HS-5 (cell line): ENCODE measurements at places on chromosomes 2 and 18.

- DNase-seq: peak; percentile 70
Measured at GRCh38 chr2:103789381-103790095, 1027.7 kb downstream of the TMEM182 start.

DNA sequence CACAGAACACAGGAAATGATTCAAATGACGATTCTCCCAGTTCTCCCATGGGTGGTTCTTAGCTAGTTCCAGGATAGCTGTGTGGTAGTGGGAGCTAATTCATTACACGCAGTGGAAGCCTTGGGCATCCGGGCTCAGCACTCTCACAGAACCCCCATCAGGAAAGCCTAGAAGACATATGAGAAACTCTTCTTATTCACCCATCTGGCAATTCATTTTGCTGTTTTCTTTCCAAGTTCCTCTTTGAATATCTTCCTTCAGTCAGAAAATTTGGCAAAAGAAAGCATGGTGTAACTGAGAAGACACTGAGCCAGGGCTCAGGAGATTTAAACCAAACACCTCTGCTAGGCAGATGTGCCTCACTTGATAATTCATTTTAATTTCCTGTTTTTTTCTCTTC, 85.2 kb upstream of the FN1 start:
- DNase-seq: no peak

- DNase-seq: no peak
Measured at GRCh38 chr2:176118601-176119339, 2.2 kb downstream of the HOXD10 start.

- DNase-seq: no peak
Measured at GRCh38 chr2:30968660-30969397, 161.6 kb upstream of the CAPN13 start.

GRCh38 chr18:7766346-7766745, 199.2 kb downstream of the PTPRM start:
- DNase-seq: no peak

- no peak for DNase-seq
Measured at GRCh38 chr2:138730497-138731030, 49.6 kb downstream of the NXPH2 start.

DNA sequence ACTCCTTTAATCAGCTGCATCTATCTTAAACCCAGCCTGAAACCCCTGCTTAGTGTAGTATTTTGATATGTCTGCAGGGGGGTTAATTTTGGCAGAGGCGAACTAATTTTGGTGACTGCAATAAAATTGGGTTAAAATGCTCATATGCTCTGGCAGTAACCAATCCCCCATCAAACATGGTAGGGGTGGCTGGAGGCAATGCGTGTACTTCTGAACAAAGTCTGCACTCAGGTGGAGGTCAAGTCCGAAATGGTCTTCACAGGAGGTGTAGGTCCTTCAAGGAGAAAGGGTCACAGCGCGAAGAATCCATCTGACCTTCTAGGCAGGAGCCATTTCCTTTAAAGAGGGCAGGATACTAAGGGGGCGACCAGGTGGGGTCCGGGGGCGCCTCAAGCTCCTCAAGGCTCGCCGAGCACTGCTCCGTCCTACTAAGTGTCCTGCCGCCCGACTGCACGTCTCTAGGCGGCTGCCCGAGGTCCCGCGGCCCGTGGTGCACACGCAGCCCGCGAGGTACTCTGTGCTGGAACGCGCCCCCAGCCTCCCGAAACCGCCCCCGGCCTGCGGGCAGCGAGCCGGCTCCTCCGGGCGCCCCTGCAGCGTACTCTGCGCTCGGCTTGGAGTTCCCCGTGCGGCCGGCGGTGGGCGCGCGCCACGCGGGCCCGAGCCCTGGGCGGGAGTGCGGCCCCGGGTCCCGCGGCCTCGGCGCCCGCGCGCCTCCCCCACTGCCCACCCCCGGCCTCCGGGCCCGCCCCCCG, 1.7 kb upstream of the LDLRAD4 start:
- DNase-seq: no peak

DNA sequence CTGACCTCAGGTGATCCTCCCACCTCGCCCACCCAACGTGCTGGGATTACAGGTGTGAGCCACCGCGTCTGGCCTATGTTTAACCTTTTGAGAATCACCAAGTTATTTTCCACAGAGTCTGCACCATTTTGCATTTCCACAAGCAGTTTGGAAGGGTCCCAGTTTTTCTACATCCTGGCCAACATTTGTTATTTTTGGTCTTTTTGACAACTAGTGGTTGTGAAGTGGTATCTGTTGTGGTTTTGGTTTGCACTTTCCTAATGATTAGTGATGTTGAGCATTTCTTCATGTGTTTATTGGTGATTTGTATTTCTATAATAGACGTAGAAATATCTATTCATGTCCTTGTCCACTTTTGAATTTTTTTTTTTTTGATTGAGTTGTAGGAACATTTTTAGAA, 67.9 kb downstream of the BIRC6 start:
- DNase-seq: no peak

DNA sequence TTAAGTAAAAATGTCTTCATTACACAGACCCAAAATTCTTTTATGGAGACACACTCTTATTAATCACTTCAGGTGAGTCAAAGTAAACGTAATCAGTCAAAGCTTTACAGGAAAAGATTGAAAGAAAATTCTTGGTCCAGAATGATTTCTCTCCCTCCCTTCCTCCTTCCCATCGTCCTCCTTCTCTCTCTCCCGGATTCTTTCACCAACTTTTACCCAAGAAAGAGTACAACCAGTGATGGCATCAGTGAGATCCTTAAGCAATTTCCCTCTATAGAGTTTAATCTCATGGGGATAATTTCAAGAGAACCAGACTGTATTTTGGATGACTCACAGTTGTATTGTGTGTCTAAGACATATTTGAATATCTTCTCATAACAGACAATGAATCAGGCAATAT, 258.1 kb downstream of the ALK start:
- peak; percentile 71 for DNase-seq

- DNase-seq: no peak
Measured at GRCh38 chr2:230946429-230947234, 21.6 kb upstream of the GPR55 start.

GRCh38 chr2:24285484-24286152, 74.7 kb downstream of the ITSN2 start:
- DNase-seq: no peak

DNA sequence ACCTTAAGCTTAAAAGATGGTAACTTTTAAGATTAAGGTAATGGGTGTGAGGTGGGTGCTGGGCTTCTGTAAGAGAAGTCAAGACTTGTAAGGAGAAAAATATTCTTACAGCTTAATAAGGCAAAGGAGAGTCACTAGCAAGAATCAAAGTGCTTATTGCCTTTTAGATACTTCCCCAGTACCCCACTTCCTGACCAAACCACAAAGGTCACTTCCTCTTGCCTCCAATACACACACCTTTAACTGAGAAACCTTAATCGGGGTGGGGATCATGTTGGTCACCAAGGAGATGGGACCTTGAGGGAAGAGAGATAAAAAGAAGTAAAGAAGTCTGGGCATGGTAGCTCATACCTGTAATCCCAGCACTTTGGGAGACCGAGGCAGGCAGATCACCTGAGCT, 10.6 kb upstream of the ATG16L1 start:
- no peak for DNase-seq

- DNase-seq: no peak
Measured at GRCh38 chr2:15919716-15920434, 20.5 kb upstream of the MYCN start.

- DNase-seq: no peak
Measured at GRCh38 chr18:69897397-69898108, 50.1 kb downstream of the CD226 start.

DNA sequence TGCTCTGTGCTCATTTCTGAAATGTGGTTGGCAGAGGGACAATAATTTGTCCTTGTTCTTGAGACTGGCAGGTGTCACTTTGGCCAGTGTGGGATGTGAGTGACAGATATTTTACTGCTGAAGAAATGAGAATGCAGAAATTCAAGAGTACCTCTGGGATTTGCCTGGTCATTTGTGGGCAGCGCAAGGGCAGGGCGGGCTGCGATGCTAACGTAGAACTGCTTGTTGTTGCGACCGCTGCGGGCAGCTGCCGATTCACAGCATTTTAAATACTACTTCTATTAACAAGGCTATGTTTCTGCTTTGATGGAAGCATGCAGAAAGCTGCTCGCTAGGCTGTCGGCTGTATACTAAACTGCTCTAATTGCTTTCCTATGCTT, 268.6 kb downstream of the FIGN start:
- no peak for DNase-seq

DNA sequence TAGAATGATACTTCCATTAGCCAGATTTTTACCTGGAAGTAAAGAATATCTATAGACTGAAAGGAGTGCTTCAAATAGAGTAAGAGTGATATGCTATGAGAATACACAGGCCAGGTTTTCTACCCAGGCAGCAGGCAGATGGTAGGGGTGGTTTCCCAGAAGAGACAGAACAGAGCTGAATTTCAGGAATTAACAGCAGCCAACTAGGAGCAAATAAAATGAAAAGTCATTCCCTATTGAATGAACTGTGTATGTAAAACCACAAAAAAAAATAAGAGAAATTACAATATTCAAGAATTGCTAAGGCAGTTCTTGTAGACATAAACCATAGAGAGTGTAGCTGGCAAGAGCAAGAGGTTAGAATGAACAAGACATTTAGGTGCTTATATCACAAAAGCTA, 336.8 kb downstream of the KCNJ3 start:
- no peak for DNase-seq

DNA sequence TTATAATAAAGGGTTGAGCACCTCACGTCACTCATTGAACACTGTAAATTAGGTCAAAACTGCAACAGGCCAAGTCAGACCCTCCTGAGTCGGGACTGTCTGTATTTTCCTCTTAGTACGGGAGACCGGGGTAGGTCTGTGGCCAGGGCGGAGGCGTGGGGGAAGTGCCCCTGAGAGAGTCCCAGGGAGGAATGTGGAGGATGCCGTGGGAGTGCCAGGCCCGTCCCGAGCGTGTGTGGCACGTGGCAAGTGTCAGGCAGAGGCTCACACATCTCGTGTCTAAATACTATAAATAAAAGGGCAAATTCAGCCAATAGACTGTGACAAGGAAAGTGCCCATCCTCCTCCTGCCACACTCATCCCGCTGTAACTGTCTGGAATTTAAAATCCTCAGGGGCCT, 6.3 kb upstream of the HDAC4 start:
- no peak for DNase-seq

DNA sequence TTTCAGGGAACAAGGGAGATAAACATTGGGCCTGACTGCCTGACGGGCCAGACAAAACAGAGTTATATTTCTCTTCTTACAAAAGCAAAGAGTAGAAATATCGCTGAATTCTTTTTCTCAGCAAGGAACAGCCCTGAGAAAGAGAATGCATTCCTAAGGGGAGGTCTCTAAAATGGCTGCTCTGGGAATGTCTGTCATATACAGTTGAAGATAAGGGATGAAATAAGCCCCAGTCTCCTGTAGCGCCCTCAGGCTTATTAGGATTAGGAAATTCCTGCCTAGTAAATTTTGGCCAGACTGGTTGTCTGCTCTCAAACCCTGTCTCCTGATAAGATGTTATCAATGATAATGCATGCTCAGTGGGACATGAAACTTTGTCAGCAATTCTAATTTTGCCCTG, 134.9 kb upstream of the CNTNAP5 start:
- no peak for DNase-seq

DNA sequence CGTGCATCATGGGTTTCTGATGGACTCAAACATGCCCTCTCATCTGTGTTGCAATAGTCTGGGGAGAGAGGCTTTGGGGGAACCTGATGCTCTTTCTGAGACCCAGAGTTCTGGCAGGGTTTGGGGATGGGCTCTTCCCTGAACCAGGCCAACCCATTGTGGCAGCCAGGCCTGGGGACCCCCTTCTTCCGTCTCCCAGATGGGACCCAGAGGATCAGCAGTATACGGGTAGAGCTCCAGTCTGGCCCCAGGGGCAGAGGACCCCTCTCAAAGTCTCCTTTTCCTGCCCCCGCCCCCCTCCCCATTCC, 333.7 kb downstream of the DYSF start:
- DNase-seq: no peak

GRCh38 chr18:5918205-5918858, 23.0 kb upstream of the TMEM200C start:
- no peak for DNase-seq

DNA sequence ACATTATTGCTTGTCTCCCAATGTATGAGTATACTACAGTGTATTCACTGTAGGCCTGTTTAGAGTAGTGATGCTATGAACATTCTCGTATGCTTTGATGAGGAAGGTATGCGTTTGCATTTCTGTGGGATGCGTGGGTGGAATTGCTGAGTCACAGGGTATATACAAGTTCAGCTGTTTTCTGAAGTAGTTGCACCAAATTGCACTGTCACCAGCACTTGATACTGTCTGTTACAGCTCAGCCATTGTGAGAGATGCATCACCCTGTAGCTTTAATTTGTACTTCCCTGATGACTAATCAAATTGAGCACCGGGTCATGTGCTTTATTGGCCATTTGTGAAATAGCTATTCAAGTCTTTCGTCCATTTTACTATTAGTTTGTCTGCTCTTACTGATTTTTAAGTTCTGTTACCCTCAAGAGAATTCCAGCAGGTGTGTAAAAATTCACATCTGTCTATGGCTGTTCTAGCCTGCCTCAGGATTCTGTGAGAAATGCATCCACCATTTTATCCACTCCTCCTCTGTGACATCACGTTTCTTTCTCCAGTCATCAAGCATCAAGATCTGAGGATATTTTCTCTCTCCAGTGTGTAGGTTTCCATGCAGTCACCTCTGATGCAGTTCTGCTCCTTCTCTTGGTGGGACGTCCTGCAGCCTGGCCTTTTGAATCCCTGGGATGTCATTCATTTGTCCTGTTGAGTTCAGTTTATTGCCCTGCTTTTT, 72.5 kb downstream of the DGKD start:
- peak; percentile 94 for DNase-seq

- no peak for DNase-seq
Measured at GRCh38 chr18:36328385-36328858, 30.9 kb downstream of the FHOD3 start.

DNA sequence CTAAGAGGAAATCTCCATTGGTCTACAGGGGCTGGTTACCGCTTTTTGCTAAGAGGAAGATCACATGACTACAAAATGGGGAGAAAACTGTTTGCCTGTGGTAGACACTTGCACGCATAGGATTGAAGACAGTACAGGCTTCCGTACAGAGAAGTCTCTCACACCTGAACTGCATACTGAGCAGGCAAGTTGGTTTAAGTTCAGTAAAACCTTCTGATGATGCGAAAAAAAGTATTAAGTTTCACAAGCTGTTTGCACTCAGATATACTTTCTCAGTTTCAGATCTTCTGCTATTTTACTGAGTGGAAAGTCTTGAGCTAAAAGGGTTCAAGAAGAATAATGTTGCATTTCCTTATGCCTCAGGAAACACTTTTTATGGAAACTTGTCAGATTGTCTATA, 292.2 kb upstream of the MC4R start:
- no peak for DNase-seq

- DNase-seq: no peak
Measured at GRCh38 chr2:238434846-238435751, 8.4 kb downstream of the ASB1 start.

DNA sequence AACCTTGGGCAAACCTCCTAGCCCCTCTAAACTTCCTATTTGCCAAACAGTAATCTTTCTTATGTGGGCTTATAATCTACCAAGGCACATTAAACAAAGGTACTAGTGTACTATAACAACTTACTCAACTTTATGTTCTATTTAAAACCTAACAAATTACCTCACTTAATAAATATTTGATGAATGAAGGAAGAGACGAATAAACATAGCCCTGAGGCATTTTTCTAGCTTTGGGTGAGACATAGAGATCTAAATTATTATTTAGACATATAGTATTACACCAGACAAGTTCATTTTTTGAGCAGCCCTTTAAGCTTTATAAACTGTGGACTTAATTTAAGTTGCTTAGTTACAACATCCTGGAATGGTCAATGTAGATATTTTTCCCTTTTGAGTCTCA, 104.6 kb downstream of the UNC80 start:
- no peak for DNase-seq

- no peak for DNase-seq
Measured at GRCh38 chr2:45123521-45124191, 114.4 kb upstream of the SIX2 start.

- DNase-seq: no peak
Measured at GRCh38 chr2:154228566-154229280, 357.0 kb downstream of the GALNT13 start.
